Myocyte (in vitro differentiated cells): ENCODE measurements at places on chromosomes 6 and 20. TPM values are rescaled to one million over a fixed set of nuclear protein-coding genes. Genes with fewer than 3 reads are reported as not detected.

DNA sequence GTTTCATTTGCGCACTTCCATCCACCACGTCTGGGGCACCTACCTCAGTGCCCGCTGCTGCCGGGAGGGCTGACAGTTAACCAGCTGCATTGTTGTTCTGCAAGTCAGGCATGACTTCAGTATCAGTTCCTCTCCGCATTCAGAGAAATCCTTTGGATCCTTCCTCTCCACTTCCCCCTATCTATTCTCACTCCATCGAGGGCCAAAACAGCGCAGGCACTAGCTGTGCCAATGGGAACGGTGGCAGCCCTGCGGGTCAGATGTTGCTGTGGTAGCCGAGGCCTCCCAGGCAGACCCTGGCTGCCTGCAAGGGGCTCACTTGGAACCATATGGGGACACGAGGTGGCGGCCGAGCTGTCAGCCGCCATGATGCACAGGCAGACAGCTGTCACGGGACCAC is 64.2 kb upstream of the INSM1 start:
- no peak for DNase-seq

DNA sequence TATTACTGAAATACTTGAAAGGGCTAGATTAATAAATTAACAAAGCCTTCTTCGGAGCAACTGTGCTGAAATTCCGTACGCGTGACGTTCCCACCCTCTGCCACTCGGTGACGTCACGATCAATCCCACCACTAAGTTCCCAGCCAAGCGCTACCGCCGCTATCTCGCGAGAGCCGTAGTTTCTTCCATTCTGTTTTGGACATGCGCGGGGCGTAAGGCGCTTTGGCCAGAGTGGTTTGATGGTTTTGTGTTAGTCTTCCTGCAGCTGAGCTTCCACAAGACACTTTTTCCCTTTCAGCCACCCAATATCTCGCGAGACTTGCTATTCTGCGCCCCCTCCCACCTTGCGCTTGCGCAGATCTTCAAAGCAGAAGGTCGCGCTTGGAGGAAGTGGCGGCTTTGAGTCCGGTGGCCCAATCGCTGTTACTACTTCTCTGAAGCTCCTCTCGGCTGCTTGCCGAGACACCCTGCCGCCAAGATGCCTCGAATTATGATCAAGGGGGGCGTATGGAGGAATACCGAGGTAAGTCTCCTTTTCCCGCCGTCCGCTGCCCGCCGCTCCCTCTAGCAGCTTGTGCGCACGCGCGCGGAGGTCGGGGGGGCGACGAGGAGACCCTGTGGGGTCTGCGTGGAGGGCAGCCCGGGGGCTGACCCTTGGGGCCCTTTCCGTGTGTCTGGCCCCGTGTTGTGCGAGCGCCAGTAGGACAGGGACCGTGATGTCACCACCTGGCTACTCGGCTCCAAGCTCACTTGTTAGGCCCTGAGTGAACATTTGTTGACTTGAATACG is at the start of gene CDC5L:
Gene CDC5L, plus strand, starts transcription at position 361 of the 789 bp plus-strand sequence. Its CDS starts 118 bp downstream, at position 479.
- DNase-seq, result peak; percentile 99

GRCh38 chr6:166959911-166960608 is 3.7 kb upstream of the RNASET2 start:
- DNase-seq, result no peak

DNA sequence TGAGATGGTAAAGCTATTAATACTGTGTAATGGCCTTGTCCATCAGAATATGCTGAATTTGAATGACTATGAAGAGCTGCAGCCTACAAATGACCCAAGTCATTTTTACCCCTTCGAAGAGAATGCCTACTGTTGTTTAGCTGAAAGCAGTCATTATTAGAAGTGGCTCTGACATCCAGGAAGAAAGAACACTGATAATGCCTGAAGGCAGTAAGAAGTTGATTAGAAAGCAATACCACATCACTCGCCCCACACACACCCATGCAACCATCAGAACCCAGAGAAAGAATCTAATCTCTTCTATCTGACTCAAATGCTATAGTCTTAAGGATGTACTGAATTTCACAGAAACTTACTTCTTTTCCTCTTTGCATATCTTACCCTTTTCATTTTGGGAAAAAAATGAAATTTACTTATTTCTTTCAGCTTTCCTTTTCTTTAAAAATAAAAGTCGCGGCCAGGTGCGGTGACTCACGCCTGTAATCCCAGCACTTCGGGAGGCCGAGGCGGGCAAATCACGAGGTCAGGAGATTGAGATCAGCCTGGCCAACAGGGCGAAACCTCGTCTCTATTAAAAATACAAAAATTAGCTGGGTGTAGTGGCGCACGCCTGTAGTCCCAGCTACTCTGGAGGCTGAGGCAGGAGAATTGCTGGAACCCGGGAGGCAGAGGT is 61.0 kb downstream of the ARHGAP18 start:
- DNase-seq, result no peak

DNA sequence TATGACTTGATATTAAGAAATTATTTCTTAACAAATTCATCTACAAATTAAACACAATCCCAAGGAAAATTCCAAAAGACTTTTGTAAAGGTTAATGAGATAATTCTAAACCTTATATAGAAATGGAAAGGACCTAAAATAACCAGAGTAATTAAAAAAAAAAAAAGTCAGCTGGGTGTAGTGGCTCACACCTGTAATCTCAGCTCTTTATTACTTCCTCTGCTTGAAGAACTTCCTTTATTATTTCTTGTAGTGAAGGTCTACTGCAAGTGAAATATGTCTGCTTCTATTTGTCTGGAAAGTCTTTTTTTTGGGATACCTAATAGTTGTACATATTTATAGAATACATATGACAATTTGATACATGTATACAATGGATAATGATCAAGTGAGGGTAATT is 20.2 kb upstream of the BLCAP start:
- no peak for DNase-seq

DNA sequence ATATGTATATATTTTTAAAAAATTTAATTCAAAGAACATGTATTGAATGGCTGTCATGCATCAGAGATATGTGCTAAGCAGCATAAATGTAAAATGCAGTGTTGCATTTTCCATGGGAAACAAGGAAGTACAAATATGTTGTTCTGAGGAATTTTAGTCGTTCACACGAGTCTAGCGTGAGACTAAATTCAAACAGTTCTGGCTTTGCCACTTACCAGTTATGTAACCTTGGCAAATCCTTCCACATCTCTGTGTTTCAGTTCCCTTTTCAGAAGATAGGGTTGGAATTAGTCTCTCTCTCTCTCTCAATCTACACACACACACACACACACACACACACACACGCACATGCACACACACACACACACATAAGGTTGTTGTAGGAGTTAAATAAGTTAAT is 305.4 kb downstream of the UTRN start:
- no peak for DNase-seq

DNA sequence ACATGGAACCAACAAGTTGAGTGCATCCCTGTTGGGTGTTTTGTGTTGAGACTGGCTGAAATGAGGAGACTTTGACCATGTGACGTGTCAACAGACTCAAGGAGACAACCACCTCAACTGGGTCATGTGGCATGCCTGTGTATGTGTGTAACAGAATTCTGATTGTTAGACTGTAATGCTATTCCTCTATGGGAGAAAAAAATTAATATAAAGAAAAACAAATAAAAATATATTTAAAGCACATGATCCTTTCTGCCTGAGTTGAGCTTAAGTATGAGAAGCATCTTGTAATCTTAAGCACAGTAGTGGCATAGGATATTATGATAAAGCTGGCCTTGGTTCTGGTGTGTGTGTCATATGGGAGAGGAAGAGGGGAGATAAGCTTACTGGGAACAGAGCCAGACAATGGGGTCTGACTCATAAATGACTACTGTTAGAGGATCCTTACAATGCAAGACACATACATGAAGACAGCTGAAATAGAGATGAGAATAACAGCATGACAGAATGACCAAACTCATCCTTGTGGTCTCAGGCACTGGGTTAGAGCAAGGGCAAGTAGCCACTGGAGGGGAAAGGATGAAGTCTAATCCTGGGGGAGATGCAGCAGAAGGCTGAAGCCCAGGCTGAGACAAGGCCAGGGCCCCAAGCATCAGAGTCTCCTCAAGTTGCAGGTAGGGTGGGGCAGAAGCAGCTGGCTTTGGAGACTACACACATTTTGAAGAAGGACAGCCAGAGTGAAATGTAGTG is 9.2 kb downstream of the TP53INP2 start:
- DNase-seq, result peak; percentile 94

GRCh38 chr20:235891-236290 is 8.8 kb downstream of the DEFB129 start:
- DNase-seq, result peak; percentile 81

DNA sequence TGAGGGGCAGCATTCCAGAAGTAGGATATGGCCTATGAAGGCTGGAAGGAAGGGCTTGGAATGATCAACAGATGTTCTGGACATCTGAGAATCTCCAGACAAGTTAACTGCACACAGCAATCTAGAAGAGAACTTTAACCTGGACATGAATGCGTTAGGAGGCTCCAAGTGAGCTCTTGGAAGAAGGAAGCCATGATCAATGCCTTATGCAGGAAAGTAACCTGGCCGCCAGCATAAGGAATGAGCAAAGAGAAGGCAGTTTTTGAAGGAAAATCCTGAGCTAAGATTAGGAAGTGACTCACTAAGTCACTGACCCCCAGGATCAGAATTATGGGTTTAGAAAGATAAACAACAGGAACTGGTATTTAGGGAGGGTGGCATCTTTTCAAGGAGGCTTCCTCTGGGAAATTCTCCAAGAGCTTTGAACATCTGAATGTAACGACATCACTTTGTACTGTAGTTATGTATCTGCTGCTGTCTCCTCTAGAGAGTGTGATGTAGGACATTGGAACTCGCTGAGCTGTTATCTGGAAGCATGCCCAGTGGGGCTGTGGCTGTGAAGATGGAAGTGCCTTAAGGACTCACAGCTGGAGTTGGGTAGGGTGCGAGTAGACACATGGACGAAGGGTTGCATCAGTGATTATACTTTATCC is 236.8 kb downstream of the PACRG start:
- peak; percentile 93 for DNase-seq

- no peak for DNase-seq
These were observed 116.8 kb upstream of the BACH2 start for GRCh38 chr6:90413396-90413795.

- no peak for DNase-seq
These were observed 308.9 kb downstream of the ZNF217 start for GRCh38 chr20:53284696-53285095.

DNA sequence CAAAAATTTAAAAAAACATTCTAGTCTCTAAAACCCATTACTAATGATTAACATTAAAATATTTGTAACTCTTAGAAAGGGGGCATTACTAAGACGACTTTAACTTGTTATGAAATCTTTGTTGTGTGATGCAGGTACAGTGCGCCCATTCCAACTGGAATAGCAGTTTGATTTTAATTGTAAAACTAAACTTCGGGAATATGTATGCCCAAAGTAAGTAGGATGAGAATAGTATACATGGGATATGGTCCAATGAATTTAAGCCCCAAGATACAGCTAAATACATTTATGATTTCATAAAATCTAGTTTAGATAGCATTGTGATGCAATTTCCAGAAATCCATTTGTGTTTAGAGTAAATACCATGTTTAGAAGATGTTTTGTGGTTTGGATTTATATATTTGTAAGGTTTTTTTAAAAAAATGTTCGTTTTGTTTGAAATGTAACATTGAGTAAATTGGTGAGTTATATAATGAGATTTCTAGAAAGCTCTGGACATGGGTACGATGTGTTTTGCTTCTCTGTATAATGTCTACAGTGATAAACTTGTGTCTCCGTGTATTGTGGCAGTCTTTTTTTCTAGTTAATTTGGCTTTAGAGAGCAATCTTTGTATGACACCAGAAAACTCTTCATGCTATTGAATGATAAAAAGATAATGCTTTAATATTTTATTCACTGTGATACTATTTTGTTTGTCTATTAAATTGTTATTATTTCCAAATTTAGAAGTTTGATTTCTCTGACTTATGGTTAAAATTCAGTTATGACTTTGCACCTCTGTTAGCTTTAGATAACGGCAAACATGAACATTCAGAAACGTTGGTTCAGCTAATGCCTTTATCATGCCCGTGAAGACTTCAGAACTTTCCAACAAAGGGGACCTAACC is 54.8 kb downstream of the RNF182 start:
- no peak for DNase-seq

Gene FAM217A
- not detected in 2 replicates for total RNA-seq

Gene MCHR2
- total RNA-seq, result not detected in 2 replicates

Gene IFT52
- 13.6 and 17.4 TPM in 2 replicates for total RNA-seq

Gene TRDN
- 2.7 and 12.8 TPM in 2 replicates for total RNA-seq

Gene COL9A1
- not detected in 2 replicates for total RNA-seq

Gene PLTP
- 12.9 and 14.2 TPM in 2 replicates for total RNA-seq

Gene KIAA0408
- 1.7 and 2.0 TPM in 2 replicates for total RNA-seq
